T-helper 17 cell (primary cell): ENCODE measurements at places on chromosomes 13 and 19.

- no peak for DNase-seq
Observed at GRCh38 chr19:53877361-53877766, 4.6 kb upstream of the PRKCG start.

- no peak for DNase-seq
Observed at GRCh38 chr13:114067381-114067885, 65.0 kb downstream of the RASA3 start.

GRCh38 chr19:33193865-33194362, at the start of gene LRP3:
LRP3 (plus strand) TSS chr19:33194330; CDS start chr19:33194786, 456 bp downstream.
- DNase-seq: no peak

GRCh38 chr13:73035660-73036059, 23.1 kb upstream of the KLF5 start:
- no peak for DNase-seq

- DNase-seq: no peak
Observed at GRCh38 chr13:24511019-24511815, 1.4 kb downstream of the PARP4 start.

DNA sequence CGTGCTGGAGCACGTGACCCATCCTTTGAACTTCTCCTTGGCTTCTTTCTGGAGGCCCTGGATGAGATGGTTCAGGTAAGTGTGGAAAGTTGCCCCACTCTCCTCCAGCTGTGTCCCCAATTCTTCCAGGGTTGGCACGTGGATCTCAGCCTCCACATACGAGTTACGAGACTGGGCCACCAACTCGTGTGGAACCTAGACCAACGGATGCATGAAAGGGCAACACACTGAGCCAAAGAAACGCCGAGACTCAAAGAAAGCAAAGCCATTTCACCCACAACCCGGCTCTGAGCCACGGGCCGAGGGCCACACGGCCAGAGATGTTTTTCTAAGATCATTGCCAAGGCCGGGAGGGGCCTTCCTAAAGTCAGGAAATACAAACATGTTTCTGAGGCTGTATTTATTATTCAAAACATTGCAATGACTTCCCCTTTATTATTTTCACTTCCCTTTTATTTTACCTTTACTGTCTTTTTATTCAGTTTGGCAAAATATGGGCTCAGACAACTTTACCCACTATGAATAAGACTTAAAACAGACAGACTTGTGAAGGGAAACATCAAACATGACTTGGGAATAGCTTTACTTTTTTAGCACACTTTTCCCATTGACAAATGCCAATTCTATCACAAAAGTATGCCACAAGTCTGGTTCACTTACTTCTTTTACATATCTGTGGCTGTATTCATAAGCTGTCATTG, 94.6 kb downstream of the KL start:
- DNase-seq: no peak

DNA sequence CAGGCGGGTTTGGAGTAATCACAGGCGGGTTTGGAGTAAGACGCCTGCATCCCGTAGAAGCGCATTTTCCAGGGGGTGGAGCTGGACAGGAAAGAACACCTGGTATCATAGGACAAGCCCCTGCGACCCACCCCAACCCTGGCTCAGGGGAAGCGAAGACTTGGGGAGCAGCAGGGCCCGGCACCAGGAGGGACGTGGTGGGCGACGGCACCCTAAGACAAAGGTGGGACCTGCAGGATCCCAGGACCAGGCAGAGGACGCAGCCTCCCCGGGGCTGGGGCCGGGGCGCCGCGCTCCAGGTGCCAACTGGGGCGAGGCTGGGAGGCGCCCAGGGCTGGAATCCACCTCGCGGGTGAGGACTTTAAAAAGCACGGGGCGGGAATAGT, 520 bp downstream of the ZNF600 start:
- DNase-seq: no peak

GRCh38 chr19:2097203-2097885, 629 bp downstream of the IZUMO4 start:
- DNase-seq: peak; percentile 58

GRCh38 chr13:113470073-113470472, 16.8 kb upstream of the ADPRHL1 start:
- DNase-seq: no peak

- no peak for DNase-seq
Observed at GRCh38 chr13:51130348-51130747, 19.3 kb upstream of the C13orf42 start.
